ENCODE measurements at places on chromosomes 5 and 9. TPM values are rescaled to one million over a fixed set of nuclear protein-coding genes. Genes with fewer than 3 reads are reported as not detected.

GRCh38 chr9:127912296-127912695, 4.5 kb downstream of the ST6GALNAC4 start:
- H3K27me3 ChIP-seq = no peaks in the 10 kb centered on the region
- H3K36me3 ChIP-seq = peaks cover 13% of the 10 kb centered on the region
- no peak overlapping the region for H3K27ac ChIP-seq
- H3K4me1 ChIP-seq = peaks cover 22% of the 10 kb centered on the region

GRCh38 chr9:105975886-105976645, 281.7 kb downstream of the TMEM38B start:
- no peak for DNase-seq
- no peaks in the 10 kb centered on the region for H3K4me1 ChIP-seq
- H3K27me3 ChIP-seq = no peaks in the 10 kb centered on the region
- H3K4me3 ChIP-seq = no peak overlapping the region
- no peak overlapping the region for H3K27ac ChIP-seq
- no peaks in the 10 kb centered on the region for H3K36me3 ChIP-seq

DNA sequence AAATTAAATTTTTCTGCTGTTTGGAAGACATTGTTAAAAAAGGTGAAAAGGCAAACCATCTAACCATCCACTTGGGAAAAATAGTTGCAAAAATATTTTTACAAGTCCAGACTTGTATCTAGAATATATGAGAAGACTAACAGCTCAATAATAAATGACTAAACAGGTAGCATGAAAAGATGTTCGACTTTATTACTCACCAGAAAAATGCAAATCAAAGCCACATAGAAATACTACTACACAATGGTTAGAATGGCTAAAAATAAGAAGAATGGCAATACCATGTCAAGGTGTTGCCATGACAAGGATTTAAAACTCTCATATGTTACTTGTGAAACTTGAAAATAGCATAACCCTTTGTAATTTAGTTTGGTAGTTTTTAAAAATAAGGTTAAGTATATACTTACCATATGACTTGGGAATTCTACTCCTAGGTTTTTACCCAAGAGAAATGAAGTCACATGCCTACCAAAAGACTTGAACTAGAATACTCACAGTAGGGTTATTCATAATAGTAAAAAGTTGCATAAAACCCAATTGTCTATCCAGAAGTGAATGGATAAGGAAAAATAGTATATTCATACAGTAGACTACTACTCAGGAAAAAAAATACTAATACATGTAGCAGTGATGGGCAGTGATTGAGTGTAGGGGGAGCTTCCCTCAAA, 93.8 kb downstream of the VPS13A start:
- H3K36me3 ChIP-seq = no peaks in the 10 kb centered on the region
- DNase-seq = no peak
- H3K4me1 ChIP-seq = no peaks in the 10 kb centered on the region
- H3K27me3 ChIP-seq = no peaks in the 10 kb centered on the region
- H3K27ac ChIP-seq = no peak overlapping the region

DNA sequence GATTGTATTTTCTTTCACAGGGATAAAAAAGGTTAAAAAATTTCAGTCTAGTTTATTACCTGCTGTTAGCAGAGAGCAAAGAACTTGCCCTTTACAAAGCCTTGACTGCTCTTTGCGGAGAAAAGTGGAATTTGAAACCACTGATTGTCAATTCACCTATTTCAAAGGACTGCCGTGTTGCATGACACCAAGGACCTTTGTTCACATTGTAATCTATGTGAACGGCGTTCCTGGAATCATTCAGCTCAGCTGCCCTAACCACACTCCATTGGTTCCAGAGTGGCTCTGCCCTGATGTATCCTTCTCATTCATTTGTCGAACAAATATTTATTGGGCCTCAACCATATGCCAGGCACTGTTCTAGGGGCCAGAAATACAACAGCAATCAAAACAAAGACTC, 377.5 kb upstream of the RFX3 start:
- no peak overlapping the region for H3K27ac ChIP-seq
- no peaks in the 10 kb centered on the region for H3K36me3 ChIP-seq
- no peaks in the 10 kb centered on the region for H3K4me1 ChIP-seq
- DNase-seq = no peak
- H3K4me3 ChIP-seq = no peak overlapping the region
- H3K27me3 ChIP-seq = no peaks in the 10 kb centered on the region

DNA sequence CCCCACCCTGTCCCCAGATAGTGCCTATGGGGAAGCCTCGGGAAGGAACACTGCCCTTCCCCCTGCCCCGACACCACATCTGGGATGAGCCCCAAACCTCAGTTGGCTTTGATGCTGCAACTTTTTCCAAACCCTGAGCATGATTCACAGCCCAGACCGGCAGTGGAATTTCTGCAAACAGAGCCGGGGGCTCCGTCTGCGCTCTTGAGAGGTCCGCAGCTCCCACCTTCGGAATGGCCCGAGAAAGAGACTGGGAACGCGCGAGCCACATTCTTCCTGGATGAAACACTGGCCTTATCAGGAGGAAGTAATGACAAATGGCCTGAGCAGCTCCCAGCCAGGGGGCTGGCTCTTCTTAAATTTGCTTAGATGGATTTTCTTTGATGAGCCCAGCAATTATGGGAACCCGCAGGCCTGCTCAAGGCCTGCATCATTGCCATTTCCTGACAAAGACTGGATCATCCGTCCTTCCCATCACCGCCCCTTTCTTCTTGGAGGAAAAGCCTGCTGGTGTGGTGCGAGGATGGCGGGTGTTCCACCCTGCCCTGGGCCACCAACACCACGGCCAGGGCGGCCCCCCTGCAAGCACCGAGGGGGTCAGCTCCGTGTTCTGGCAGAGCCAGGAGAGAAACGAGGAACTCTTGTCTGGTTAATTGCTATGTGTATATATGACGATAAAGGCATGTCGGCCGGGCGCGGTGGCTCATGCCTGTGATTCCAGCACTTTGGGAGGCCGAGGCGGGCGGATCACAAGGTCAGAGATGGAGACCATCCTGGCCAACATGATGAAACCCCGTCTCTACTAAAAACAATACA, 38.8 kb upstream of the COL5A1 start:
- H3K27me3 ChIP-seq = no peaks in the 10 kb centered on the region
- H3K27ac ChIP-seq = no peak overlapping the region
- peak; percentile 64 for DNase-seq
- H3K4me1 ChIP-seq = no peaks in the 10 kb centered on the region

GRCh38 chr5:116522356-116523136, 52.1 kb downstream of the SEMA6A start:
- no peak overlapping the region for H3K4me3 ChIP-seq
- no peaks in the 10 kb centered on the region for H3K36me3 ChIP-seq
- no peak for DNase-seq

- H3K36me3 ChIP-seq = no peaks in the 10 kb centered on the region
- no peak for DNase-seq
- H3K4me1 ChIP-seq = no peaks in the 10 kb centered on the region
- no peak overlapping the region for H3K4me3 ChIP-seq
Observed at GRCh38 chr5:161925960-161926359, 78.0 kb downstream of the GABRA1 start.

DNA sequence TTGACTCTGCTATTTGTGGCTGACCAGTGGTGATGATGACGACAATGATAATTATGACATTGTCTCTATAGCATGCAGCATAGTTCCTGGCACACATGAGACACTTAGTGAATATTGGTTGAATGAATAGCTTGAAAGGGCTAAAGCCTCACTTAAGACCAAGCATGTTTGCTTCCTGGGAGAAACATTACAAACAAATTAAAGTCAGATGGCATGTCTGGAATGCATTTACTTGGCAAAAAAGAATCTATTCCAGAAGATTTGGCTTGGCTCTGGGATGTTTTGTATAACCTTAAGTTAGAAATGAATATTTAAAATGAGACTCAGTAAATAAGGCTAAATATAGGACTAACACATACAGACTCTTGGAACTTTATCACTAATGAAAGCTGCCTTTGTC, 21.6 kb downstream of the GAS1 start:
- no peak overlapping the region for H3K4me3 ChIP-seq
- no peak for DNase-seq
- H3K36me3 ChIP-seq = no peaks in the 10 kb centered on the region
- H3K4me1 ChIP-seq = no peaks in the 10 kb centered on the region

DNA sequence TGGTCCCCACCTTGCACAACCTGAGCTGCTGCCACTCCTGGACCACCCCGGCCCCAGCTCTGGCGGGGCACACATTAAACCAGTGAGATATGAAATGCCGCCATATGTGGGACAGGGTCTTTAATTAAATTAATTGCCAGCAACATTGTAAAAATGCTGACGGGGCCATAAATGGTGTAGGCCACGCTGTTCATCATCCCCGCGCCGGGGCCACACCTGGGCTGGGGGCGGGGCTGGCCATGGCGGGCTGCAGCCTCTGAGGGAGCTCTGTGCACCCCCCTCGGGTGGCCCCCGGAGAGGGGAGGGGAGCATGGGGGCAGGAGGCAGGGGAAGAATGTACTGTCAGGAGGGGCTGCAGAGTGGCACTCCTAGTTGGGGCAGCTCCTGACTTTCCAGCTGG, 41.0 kb downstream of the UNC5A start:
- no peak overlapping the region for H3K27ac ChIP-seq
- peaks cover 49% of the 10 kb centered on the region for H3K27me3 ChIP-seq
- no peak for DNase-seq
- no peaks in the 10 kb centered on the region for H3K36me3 ChIP-seq

GRCh38 chr5:122076050-122076461, 2.0 kb downstream of the LOX start:
- H3K36me3 ChIP-seq = no peaks in the 10 kb centered on the region
- no peak overlapping the region for H3K27ac ChIP-seq
- H3K27me3 ChIP-seq = peaks cover 3% of the 10 kb centered on the region
- H3K4me3 ChIP-seq = peak overlapping the region; percentile 45
- no peak for DNase-seq

GRCh38 chr9:116497095-116497890, 189.8 kb upstream of the TRIM32 start:
- DNase-seq = no peak
- no peaks in the 10 kb centered on the region for H3K4me1 ChIP-seq
- no peak overlapping the region for H3K27ac ChIP-seq
- H3K27me3 ChIP-seq = no peaks in the 10 kb centered on the region
- no peaks in the 10 kb centered on the region for H3K36me3 ChIP-seq

DNA sequence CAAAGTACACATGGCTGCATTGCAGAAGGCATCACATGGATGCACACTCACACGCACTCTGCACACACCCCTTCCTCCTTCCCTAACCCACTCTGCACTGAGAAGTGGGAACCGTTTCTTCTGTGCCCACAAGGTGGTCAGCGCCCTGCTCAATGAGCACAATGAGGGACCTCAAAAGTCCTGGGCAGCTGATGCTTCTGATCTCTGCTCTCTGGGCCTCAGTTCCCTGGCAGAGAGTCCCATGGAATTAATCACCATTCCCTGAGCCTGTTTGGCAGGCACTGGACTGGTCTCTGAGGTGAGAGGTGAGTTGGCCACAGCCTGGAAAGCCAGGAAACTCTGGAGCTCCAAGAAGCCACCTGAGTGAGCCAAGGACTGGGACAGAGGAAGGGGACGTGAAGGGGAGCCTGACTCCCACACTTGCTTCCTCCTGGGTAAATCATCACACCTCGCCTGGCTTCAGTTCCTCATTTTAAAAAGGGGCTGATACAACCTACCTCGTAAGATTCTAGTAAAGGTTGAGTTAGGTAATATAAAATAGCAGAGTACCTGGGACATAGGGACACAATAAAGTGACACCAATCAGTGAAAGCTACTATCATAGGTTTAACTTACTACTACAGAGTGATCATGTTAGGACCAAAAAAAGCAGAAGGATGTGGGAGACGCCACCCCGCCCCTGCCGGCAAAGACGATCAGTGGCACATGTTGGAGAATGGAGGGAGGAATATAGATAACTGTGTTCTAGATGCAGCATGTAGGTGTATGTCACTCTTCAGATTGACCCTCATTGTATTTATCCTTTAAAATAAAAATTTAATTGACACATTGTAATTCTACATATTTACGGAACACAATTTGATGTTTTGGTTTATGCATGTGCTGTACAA, 21.1 kb upstream of the IGFBPL1 start:
- H3K36me3 ChIP-seq = no peaks in the 10 kb centered on the region
- no peak for DNase-seq
- H3K27ac ChIP-seq = no peak overlapping the region
- H3K4me3 ChIP-seq = no peak overlapping the region
- H3K4me1 ChIP-seq = no peaks in the 10 kb centered on the region
- H3K27me3 ChIP-seq = no peaks in the 10 kb centered on the region

DNA sequence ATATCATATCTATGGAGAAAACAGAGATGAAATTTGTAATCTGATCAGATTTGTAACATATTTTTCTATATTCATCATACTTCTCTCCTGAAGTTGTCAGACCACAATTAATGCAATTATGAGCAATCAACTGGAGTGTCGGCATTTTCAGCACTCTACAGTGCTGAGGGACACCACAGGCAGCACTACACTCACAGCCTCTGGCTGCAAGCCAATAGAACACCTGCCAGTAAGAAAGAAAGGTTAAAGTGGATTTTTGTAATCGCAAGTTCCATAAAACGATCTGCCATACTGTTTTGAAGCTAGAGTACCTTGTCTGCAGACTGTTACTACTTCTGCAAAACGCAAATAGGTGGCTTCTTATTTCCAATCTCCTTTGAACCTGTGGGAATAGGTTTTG, 147.6 kb downstream of the ADAMTS6 start:
- H3K27me3 ChIP-seq = no peaks in the 10 kb centered on the region
- H3K4me1 ChIP-seq = peaks cover 5% of the 10 kb centered on the region

DNA sequence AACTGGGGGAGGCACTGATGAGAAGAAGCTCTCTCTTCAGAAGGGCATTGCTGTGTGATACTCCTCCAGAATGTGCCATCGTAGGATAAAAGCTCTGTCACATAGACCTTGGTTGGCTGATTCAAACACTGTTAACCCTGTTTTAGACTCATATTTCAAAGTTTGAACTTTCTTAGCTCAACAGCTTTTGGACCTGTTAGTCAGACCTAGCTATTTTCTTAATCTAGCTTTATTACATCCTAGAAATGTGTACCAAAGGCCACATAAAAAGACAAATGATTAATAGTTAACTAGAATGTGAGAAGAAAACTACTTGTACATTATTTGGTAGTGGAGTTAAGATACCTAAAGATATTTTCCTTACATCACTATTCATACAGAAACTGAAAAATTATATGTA, 4.3 kb downstream of the RHOBTB3 start:
- no peaks in the 10 kb centered on the region for H3K36me3 ChIP-seq
- H3K27ac ChIP-seq = peak overlapping the region; percentile 94
- peaks cover 31% of the 10 kb centered on the region for H3K4me1 ChIP-seq
- H3K4me3 ChIP-seq = no peak overlapping the region
- no peak for DNase-seq

- H3K27me3 ChIP-seq = no peaks in the 10 kb centered on the region
- no peak overlapping the region for H3K4me3 ChIP-seq
- no peaks in the 10 kb centered on the region for H3K36me3 ChIP-seq
- no peak for DNase-seq
- H3K4me1 ChIP-seq = no peaks in the 10 kb centered on the region
Observed at GRCh38 chr9:31912636-31913035, 471.8 kb upstream of the ACO1 start.

The PTAR1 gene
- 39.5 TPM for total RNA-seq

The FOXD4L4 gene
- not detected for total RNA-seq

The ABLIM3 gene
- total RNA-seq = 19.9 TPM

The LMX1B gene
- total RNA-seq = 0.55 TPM

The RFESD gene
- 2.9 TPM for total RNA-seq

The AGXT2 gene
- not detected for total RNA-seq

The POU5F2 gene
- 3.2 TPM for total RNA-seq

The ARHGEF37 gene
- total RNA-seq = 37.1 TPM

The ADAMTSL2 gene
- total RNA-seq = 4.2 TPM
